Stimulated activated CD4-positive, alpha-beta T cell treated with anti-CD3 and anti-CD28 coated beads, TNF-alpha, amount 100 ng/mL, for 48 hours (primary cell): ENCODE measurements at places on chromosomes 1 and 21.

GRCh38 chr1:50973255-50973654 is 3.2 kb downstream of the CDKN2C start:
- DNase-seq: no peak

GRCh38 chr1:32991386-32991785 is 26.8 kb upstream of the RNF19B start:
- no peak for DNase-seq

- DNase-seq: no peak
Measured at GRCh38 chr1:67044631-67045270, 9.2 kb downstream of the SLC35D1 start.

DNA sequence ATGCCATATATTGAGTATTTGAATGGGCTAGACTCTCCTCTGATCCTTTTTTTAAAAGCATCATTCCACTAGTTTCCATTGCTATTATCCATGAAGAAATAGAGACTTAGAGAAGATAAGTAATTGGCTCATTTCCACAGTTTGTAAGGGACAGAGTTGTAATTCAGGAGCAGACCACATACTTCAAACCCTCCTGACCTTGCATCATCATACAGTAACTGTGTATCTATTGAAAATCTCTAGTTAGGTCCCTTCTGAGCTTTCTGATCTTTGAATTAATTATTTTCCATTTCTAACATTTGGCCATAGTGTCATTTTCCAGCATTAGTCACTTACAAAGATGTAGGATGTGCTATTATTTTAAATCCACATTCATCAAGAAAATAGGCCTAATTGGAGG is 386.5 kb upstream of the ST6GALNAC5 start:
- no peak for DNase-seq
